Stimulated activated CD8-positive, alpha-beta memory T cell treated with anti-CD3 and anti-CD28 coated beads, Interleukin-4, amount 100 ng/mL, for 1 hour (primary cell): ENCODE measurements at places on chromosomes 1 and 21.

DNA sequence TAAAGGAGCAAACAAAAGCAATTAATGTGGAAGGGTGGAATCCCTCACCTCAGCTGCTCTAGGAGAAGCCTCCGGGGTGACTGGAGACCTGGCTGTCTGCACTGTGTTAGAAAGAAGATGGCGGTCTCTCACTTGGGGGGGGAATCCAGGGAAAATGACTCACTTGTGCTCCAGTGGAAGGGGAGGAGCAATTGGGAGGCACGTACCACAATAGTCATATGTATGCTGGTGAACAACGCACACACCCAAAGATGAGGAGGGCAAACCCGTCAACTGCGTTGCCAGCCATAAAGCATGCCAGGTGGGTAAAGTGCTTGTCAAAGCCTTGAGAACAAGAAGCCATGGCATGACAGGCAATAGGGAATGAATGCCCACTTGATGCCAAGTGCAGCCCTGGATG is 22.1 kb downstream of the PLEKHA6 start:
- no peak for DNase-seq

GRCh38 chr1:151807766-151808165 is 2.5 kb upstream of the LINGO4 start:
- no peak for DNase-seq

DNA sequence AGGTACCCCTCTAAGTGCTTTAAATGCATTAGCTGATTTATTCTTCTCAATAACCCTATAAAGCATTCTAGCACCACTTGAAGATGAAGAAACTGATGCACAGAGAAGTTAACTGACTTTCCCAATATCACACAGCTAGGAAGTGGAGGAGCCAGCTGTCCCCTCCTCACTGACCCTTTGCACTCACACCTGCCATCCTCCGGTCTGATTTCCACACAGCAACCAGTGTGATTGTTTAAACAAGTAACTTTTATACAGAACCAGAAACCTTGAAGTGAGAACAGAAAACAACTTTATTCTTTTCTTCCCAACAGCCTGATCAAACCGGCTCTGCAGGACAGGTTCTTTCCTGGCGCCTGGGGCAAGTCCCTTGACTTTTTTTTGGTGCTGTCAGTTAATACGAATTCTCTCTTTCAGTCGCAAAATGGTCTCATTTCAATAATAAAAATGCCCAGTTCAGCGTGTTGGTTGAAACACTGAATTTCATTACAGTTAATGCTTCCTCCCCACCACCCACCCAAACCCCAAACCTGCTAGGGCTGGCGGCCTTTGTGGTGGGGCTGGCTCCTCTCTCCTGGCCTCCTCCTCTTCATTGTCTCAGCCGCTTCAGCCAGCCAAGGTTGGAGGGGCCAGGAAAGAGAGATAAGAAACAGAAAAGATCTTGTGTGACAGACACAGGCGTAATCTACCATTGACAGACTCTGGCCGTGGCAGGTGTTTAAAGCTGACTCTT is 26.4 kb upstream of the EEIG2 start:
- DNase-seq, result no peak

DNA sequence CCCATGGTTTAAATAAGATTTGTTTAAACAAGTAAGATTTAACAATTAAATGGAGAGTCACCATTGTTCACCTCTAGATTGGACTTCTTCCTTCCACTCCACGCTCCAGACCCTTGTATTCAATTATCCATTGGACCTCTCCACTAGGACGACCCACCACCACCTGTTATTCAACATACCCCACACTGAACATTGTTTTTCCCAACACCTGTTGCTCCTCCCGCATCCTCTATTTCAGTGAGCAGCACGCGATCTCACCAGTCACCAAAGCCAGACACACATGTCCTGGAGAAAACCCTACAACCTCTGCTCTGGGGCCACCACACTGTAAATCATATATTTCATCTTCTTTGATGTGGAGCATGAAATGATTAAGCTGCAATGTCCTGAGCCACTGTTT is 28.6 kb downstream of the ATP8B2 start:
- no peak for DNase-seq

- no peak for DNase-seq
Measured at GRCh38 chr1:6860401-6860800, 75.1 kb downstream of the CAMTA1 start.

GRCh38 chr21:36606983-36607325 is 92.0 kb upstream of the SIM2 start:
- DNase-seq, result no peak

- DNase-seq, result no peak
Measured at GRCh38 chr21:33259428-33259827, 6.7 kb upstream of the IL10RB start.

DNA sequence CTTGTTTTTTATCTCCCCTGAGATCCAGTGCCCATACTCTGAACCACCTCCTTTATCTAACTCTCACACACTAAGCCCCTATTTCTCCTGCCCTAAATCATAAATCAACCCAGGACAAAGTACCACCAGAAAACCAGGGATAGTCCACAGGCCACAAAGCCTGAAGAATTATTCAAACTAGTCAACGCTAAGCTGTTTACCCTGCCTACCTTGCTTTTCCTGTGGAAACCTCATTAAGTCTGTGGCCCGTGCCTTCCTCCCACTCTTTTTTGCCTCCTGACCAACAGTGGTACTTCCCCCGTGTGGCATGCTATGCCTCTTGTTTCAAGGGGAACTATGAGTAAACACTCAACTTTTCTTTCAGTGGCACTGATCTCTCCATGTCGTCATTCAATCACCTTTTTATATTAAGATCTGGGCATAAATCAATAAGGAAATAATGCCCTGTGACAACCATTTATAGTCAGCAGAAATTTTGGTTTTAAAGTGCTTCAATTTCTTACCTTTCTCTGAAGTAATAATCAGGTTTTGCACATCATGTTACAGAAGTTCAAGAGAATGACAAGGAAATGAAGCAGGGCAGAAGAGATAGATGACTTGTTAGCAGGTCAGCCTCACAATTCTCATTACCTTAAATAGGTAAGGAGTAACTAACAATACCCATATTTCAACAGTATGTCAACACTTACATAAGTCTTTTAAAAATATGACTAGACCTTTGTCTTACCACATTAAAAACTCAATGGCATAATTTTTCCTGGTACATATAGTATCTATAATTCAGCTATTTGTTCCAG is 32.1 kb downstream of the EYA3 start:
- peak; percentile 42 for DNase-seq

- DNase-seq, result no peak
Measured at GRCh38 chr1:239819096-239819495, 272.6 kb upstream of the FMN2 start.

DNA sequence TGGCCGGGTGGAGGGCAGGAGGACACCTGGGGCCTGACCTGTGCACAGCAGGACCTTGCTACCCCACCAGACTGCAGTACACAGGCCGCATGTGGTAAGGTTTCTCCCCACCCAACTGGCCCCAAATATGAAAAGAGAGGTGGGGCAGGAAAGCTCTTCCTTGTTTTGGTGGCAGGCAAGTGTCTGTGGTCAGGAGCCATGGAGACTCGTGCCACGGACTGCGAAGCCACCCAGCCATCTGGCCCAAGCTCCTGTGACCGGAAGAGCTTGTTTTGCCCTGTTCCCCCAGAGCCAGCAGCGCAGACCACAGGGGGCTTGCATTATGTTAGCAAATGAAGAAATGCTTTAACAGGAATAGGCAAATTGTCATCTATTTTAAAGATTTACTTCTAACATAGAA is 54.9 kb downstream of the OLIG1 start:
- DNase-seq, result no peak

- no peak for DNase-seq
Measured at GRCh38 chr1:7595336-7595735, 175.8 kb upstream of the VAMP3 start.

GRCh38 chr1:166418344-166418933 is 251.6 kb upstream of the FAM78B start:
- no peak for DNase-seq

GRCh38 chr1:192512426-192513162 is 63.0 kb upstream of the RGS1 start:
- DNase-seq, result no peak

DNA sequence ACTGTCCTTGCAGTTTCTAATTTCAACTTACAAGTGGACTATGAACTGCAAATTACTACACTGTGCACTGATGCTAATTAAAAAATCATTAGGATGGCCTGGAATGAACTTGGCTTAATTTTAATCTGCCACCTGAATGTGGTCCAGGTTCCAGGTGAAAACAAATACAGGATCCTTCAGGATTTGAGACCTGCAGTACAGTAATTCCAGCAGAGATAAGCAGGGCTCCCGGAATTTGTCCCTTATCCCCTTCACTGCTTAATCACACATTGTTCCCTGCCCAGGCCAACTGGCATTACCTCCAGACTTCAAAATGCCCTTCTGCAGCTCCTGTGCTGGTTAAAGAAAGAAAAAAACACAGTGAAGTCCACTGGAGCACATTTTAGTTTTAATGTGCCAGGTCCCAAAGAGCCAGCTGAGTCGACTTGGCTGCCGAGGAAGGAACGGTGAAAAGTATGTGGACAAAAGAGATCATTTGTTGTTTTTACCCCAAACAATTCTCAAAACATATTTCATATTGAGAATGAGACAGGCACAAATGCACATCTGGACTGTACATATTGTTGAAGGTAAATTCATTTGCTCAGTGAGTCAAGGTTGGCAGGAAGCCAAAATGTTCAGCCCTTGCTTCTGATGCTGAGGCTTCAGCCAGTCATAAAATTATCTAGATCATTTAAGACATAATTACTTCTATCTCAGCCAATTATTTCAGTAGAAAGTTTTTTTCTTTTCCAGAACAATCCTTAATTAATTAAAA is 28.3 kb downstream of the DEGS1 start:
- no peak for DNase-seq

DNA sequence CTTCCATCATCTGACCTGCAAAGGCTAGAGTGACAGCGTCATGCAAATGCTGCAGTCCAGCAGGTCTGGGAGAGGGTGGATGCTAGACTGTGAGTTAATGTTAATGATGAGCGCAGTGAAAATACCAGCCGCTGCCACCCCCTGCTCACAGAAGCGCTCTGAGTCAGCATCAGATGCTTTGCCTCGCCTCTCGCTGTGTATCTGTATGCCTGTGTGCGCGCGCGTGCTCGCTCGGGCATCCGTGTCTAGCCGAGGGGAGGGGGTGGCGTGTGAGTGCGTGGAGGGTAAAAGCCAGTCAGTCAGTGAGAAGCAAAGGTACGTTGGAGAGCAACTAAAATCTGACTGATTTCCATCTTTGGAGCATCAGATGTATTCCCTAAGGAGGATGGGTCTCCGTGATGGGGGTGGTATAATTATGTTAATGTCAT is 858.7 kb downstream of the USP25 start:
- DNase-seq, result no peak

DNA sequence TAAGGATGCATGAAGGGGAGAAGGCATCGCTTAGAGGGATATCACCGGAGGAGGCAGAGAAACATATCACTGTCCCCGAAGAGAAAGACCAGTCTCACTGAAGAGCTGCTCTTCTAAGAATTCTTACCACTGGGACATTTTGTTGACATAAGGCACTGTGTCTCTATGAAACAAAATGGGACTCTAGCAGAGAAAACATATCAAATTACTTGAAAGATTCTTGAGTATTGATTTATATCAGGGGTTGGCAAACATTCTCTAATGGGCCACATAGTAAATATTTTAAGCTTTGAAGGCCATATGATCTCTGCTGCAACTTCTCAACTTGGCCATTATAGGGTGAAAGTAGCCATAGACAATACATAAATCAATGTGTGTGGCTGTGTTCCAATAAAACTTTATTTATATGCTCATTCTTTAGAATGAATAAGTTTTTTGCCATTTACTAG is 41.0 kb upstream of the GREM2 start:
- DNase-seq, result no peak

GRCh38 chr1:147736883-147737282 is 23.5 kb downstream of the GJA5 start:
- DNase-seq, result no peak

DNA sequence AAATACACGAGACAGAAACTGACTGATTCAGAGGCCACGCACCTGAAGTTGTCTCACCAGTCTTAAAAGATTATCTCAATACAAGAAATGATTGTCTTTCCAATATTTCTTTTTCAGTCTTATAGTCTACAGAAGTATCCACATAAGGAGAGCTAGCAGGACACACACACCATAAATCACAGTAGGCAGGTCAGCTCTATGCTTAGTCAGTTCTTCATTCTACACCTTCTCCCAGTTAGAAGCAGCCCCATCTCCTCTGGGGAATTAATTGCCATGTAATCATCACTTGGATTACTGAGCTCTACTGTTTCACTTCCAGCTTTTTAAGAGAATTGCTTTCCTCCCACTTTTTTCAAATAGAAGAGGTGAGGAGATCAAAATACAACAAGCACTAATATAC is 59.6 kb downstream of the SMYD3 start:
- DNase-seq, result no peak

DNA sequence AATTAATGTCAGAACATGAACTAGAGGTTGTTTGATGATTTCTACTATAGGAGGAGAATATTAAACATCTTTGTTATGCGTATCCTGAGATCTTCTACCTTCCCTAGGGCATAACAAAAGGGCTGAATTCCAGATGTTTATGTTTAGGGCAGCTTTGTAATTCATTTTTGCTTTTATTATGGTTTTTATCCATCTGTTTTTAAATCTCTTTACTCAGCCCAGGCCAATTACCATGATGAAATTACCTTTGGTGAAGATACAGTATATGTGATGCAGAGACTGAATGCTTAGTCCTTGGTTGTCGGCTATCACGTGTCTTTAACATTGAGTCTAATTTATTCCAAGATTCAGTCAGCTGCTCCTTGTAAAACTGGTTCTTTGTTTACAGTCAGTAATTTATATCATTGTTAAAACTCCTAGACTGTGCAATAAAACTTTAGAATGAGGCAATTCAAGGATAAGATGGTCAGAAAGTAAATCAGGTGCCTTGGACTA is 176.9 kb downstream of the CTH start:
- no peak for DNase-seq

DNA sequence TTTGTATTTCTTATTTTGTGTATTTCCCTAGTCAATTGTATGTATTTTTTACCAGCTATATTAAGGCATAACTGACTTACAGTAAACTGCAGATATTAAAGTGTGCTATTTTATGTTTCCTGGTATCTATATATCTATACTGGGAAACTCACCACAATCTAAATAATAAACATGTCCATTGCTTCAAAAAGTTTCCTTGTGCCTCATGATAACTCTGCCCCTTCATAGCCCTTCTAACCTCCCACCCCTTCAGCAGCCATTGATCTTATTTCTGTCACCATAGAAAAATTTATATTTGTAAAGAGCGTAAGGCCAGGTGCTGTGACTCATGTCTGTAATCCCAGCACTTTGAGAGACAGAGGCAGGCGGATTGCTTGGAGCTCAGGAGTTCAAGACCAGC is 9.3 kb upstream of the RRP15 start:
- DNase-seq, result no peak

GRCh38 chr1:46019348-46019747 is 113.1 kb downstream of the PIK3R3 start:
- no peak for DNase-seq

- no peak for DNase-seq
Measured at GRCh38 chr1:50521703-50522102, 98.5 kb upstream of the DMRTA2 start.
